ENCODE measurements at places on chromosomes 6 and 20. TPM values are rescaled to one million over a fixed set of nuclear protein-coding genes. Genes with fewer than 3 reads are reported as not detected.

The DOK5 gene
- total RNA-seq: 12.7 TPM

The LY86 gene
- total RNA-seq: not detected

The ANKEF1 gene
- total RNA-seq: 2.1 TPM

The PDE10A gene
- 3.3 TPM for total RNA-seq

The HEBP2 gene
- total RNA-seq: 35.1 TPM

The SYTL3 gene
- total RNA-seq: 1.5 TPM

The ISM1 gene
- total RNA-seq: 4.0 TPM

The GRIK2 gene
- total RNA-seq: 0.72 TPM

The CRISP2 gene
- total RNA-seq: not detected

The STX16 gene
- 24.2 TPM for total RNA-seq

The TNF gene
- not detected for total RNA-seq

The OR2B6 gene
- not detected for total RNA-seq

The TAGAP gene
- total RNA-seq: not detected

The GTSF1L gene
- not detected for total RNA-seq

The SLC35A1 gene
- 15.6 TPM for total RNA-seq

The SLC44A4 gene
- total RNA-seq: not detected

The CUTA gene
- 122 TPM for total RNA-seq

The NSFL1C gene
- total RNA-seq: 23.0 TPM

The OOEP gene
- total RNA-seq: 0.36 TPM
